ENCODE measurements at places on chromosomes 16 and 17.

DNA sequence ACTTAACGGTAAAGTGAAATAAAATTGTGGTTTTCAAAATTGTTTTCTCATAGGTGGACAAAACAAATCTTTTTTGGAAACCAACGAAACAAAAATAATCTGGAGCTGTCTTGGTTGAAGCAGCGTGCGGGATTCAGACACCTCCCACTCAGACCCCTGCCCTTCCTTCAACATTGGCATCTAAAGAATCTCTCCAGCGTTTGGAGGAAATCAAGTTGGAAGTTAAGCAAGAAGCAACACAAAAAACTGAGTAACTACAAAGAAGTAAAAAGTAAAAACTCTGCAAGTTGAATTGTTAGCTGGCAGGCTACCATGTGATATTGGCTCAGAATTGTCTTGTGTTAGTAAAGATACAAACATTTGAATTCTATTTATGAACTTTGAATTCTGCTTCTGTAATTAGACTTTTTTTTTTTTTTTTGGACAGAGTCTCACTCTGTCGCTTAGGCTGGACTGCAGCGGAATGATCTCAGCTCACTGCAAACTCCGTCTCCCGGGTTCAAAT, 361.0 kb upstream of the PMFBP1 start:
- H3K27ac ChIP-seq, result no peak overlapping the region
- no peaks in the 10 kb centered on the region for H3K27me3 ChIP-seq
- no peak overlapping the region for H3K4me3 ChIP-seq
- no peaks in the 10 kb centered on the region for H3K36me3 ChIP-seq

DNA sequence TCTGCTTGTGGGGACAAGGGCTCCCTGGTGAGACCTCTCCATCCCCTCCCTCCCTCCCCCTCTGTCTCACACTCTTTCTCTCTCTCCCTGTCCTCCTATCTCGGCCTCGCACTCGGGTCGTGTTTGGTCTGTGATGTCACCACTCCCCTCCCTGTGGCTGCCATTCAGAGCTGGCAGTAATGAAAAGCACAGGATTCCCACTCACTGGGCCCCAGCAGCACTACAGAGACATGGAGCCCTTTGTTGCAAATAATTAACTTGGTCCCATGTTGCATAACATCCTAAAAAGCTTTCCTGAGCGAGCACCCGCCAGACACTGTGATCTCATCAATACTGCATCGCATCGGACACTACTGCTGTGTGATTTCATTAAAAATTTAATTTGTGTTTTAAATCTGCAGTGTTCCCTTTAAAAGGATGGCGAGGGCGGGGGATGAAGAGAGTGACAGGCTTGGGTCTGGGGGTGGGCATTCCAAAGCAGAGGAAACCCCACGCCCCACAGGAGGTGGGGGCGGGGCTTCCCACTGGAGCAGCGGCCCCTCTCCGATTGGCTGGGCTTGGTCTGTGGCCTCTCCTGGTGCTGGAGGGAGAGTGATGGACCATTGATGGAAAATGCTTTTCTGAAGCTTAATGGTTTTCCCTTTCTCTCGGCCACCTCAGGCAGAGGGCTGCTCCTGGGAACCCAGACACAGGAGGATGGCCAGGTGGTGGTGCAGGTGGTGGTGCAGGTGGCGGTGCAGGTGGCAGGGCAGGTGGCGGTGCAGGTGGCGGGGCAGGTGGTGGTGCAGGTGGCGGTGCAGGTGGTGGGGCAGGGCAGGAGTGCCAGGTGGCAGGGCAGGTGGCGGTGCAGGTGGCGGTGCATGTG, 15.3 kb upstream of the NPTX1 start:
- DNase-seq, result no peak
- H3K27me3 ChIP-seq, result peaks cover 6% of the 10 kb centered on the region
- H3K4me3 ChIP-seq, result no peak overlapping the region
- H3K27ac ChIP-seq, result no peak overlapping the region

GRCh38 chr16:14529010-14529669, 100.9 kb downstream of the PARN start:
- no peaks in the 10 kb centered on the region for H3K36me3 ChIP-seq
- no peaks in the 10 kb centered on the region for H3K27me3 ChIP-seq
- peak; percentile 40 for DNase-seq
- no peak overlapping the region for H3K4me3 ChIP-seq
- no peaks in the 10 kb centered on the region for H3K4me1 ChIP-seq

DNA sequence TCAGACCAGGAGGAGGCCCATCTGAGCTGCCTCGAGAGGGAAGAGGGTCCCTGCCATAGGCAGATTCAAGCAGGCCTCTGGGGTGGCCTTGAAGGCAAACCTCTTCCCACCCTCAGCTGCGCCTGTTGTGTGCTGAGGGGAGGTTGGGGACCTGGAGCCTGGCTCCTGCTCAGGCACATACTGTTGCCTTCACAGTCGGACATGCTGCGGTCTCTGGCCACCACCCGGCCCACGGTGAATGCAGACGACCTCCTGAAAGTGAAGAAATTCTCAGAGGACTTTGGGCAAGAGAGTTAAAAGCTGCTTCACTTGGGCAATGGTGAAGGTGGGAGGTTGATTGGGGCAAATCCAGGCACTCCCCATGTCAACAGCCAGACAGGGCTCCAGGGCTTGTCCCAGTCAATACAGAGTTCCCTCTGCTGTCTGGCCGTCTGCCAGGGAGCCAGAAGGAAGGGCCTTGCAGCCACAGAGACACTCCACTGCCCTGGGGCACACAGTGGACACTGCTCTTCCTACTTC, 6.3 kb downstream of the PDF start:
- H3K4me1 ChIP-seq, result peaks cover 34% of the 10 kb centered on the region
- H3K27me3 ChIP-seq, result no peaks in the 10 kb centered on the region
- H3K27ac ChIP-seq, result no peak overlapping the region
- DNase-seq, result no peak
- no peak overlapping the region for H3K4me3 ChIP-seq

DNA sequence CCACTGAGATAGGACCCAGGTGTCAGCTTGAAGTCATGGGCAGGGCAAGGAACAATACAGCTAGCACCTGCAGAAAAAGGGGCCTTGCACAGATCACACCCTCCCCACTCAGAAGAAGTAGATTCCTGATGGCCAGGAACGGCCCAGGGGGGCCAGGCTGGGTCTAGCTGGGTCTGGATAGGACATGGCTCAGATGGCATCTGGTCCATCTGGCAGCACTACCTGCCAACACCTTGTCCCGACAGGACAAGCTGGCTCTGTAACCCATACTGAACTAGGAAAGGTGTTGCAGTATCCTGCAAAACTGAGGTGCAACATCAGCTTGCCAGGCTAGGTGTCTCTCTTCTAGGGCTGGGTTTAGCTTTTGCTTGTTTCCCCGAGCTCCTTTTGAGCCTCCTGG, 38.9 kb upstream of the GFOD2 start:
- no peaks in the 10 kb centered on the region for H3K27me3 ChIP-seq
- no peak for DNase-seq
- peaks cover 11% of the 10 kb centered on the region for H3K4me1 ChIP-seq
- peaks cover 10% of the 10 kb centered on the region for H3K36me3 ChIP-seq

DNA sequence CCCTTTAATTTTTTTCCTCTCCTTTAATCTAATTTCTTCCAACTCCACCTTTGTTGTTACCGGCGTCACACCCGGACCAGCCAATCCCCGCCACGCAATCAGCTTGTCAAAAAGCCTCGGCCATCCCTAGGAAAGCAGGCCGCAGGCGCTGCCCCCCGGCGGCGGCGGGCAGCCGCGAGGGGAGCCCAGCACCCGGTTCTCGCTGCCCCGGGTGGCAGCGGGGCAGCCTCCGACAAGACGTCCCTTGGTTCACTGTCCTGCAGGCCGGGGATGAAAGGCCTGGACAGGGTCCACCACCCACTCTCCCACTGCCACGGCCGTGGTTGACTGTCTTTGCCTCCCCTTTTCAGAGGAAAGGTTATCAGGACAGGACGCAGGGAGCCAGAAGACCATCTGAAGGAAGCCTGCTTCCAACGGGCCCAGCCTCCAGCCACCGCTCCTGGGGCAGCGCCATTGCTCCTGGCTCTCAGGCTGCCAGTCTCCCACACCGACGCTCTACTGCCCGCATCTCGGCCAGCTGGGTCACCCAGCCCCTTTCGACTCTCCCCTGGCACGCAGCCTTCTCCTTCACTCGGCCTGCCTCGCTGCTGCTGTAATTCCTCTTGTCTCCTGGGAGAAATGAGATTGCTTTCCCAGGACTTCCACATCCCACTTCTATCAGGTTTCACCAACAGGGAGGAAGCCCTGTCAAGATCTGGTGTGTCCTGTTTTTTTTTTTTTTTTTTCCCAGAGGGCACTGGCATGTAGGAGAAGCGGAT, 2.8 kb upstream of the UBTF start:
- H3K27me3 ChIP-seq, result no peaks in the 10 kb centered on the region
- peaks cover 22% of the 10 kb centered on the region for H3K4me1 ChIP-seq
- no peaks in the 10 kb centered on the region for H3K36me3 ChIP-seq
- H3K4me3 ChIP-seq, result peak overlapping the region; percentile 82
- peak overlapping the region; percentile 49 for H3K27ac ChIP-seq

GRCh38 chr17:32314636-32315035, 27.3 kb downstream of the C17orf75 start:
- no peak for DNase-seq
- H3K4me1 ChIP-seq, result no peaks in the 10 kb centered on the region
- H3K27ac ChIP-seq, result no peak overlapping the region
- H3K4me3 ChIP-seq, result no peak overlapping the region
- no peaks in the 10 kb centered on the region for H3K27me3 ChIP-seq

DNA sequence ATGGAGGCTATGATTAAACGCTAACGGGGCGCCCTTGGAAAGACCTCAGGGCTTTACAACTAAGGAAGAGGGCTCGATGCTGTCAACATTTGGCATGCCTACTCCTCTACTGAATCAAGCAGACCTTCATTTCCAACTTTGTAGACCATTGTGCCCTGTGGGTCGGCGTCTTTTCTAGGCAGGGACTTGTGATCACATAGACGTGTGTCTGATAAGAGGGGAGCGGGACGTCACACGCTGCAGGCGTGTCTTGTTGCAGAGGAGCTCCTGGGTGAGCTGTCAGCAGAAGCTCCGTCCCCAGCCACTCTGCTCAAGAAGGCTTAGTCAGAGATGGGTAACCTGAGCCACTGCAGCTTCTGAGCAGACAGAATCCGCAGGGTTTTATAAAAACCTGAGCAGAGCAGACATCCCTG, 2.8 kb downstream of the MAPK8IP3 start:
- no peak for DNase-seq
- no peak overlapping the region for H3K27ac ChIP-seq
- H3K27me3 ChIP-seq, result no peaks in the 10 kb centered on the region
- H3K4me3 ChIP-seq, result no peak overlapping the region
